Large intestine (tissue), 12 donors: ENCODE measurements at places on chromosomes 12 and 14. TPM values are rescaled to one million over a fixed set of nuclear protein-coding genes. Genes with fewer than 3 reads are reported as not detected.

NCOR2 gene
- polyA plus RNA-seq: 86.3 TPM

RBMS2 gene
- 22.5 TPM for polyA plus RNA-seq

PLEKHD1 gene
- 0.03 TPM for polyA plus RNA-seq

TMEM229B gene
- polyA plus RNA-seq: 11.9 TPM

RPGRIP1 gene
- polyA plus RNA-seq: 0.49 TPM

PPP4R4 gene
- polyA plus RNA-seq: 0.16 TPM

CCDC38 gene
- 0.36 TPM for polyA plus RNA-seq

STXBP6 gene
- polyA plus RNA-seq: 27.8 TPM

ETFBKMT gene
- polyA plus RNA-seq: 4.1 TPM

OR9K2 gene
- not detected for polyA plus RNA-seq

ACOT6 gene
- polyA plus RNA-seq: 0.04 TPM

ZNF664 gene
- polyA plus RNA-seq: 138 TPM

ADGRD1 gene
- 84.8 TPM for polyA plus RNA-seq
